Amygdala (tissue), 56 donors: ENCODE measurements at places on chromosomes 12 and 14.

GRCh38 chr12:53195516-53196420, 11.3 kb downstream of the ITGB7 start:
- no peak for DNase-seq

DNA sequence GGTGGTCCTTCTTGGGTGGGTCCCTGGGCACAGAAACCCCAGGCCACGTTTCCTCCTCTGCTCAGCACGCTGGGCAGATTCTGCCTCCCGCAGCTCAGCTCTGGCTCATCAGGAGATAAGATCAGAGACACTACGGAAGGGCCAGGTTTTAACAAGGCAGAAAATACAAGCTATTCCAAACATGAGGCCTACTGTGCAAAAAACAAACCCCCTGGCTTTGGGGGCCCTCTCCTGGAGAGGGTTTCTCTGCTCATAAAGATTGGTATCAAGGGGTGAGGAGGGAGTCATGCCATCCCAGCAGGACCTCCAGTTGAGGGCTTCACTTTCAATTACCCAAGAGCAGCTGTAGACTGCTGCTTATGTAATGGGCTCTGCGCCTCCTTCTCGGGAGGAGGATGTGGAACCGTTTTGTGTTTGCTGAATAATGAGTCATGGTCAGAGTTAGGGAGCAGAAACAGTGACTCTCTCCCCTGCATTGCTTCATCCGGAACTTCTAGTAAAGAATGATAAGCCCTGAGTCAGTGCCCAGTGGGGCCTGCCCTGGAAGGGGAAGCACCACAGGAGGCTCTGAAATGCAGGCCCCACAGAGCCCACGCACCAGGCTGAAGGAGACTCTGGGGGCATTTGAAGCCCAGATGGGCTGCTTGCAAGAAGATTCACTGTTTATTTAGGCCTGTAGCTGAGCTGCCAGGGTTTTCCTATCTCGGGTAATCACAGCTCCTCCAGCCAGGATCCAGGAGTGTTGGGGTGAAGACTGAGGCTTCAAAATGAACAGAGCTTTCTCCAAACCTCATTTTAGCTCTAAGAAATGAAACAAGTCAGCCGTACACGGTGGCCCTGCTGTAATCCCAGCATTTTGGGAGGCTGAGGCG, 79.3 kb downstream of the SSPN start:
- peak; percentile 52 for DNase-seq

GRCh38 chr12:23484238-23484637, 465.2 kb downstream of the SOX5 start:
- no peak for DNase-seq

- DNase-seq = no peak
These were observed 86.9 kb downstream of the RIN3 start for GRCh38 chr14:92600318-92601053.
